HS-27A (cell line): ENCODE measurements at places on chromosomes 1 and 21.

- DNase-seq: no peak
Measured at GRCh38 chr1:10267921-10268320, 57.6 kb downstream of the KIF1B start.

DNA sequence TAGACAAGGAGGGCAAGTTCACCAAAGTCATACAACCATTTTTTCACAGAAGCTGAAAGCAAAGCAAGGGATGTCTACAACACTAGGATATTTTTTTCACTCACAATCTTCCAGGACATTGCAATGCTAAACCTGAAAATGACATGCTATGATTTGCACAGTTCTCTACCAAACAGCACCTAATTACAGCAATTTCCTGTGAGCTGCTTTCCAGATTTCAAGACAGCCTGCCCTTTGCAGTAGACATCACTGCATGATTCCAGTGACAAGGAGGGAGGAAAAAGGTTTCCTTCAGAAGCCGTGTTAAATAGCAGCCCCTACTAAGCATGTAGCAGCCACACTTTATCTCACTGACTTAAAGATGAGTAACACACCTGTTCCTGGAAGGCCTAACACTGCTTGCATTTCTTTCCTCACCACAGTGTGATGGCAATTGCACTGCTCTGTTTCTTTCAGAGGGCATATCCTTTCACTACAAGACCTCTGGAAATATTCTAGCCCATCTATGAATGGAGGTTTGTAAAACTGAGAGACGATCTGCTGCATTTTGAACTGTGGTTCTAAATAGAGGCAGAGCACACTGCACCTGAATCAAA lies 97.1 kb downstream of the DUSP10 start:
- DNase-seq: no peak

GRCh38 chr1:183806125-183806524 lies 1.2 kb downstream of the RGL1 start:
- no peak for DNase-seq

DNA sequence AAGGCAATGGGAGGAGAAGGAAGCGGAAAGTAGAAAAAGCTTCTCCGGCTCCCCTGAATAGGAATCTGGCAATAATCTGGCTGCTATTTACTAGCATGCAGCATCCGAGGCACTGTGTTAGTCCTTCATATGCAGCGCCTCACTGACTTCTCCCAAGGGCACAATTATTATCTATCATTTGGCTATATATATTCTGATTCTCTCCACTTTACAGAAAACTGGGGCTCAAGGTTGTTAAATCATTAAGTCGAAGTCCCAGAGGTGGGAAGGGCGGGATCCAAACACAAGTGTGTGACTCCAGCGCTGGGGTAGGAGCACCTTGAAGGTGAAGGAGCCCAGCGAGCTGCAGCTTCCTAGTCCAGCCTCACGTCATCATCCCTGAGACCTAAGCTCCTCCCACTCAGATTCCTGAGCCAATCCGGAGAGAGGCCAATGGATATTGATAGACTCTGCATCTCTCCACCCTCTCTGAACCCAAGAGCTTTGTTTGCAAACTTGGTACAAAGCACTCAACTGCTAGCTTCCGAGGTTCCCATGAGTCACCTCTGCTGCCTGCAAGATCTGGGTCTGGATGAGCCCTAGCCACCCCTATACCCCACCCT lies 16.6 kb upstream of the EYA3 start:
- no peak for DNase-seq

DNA sequence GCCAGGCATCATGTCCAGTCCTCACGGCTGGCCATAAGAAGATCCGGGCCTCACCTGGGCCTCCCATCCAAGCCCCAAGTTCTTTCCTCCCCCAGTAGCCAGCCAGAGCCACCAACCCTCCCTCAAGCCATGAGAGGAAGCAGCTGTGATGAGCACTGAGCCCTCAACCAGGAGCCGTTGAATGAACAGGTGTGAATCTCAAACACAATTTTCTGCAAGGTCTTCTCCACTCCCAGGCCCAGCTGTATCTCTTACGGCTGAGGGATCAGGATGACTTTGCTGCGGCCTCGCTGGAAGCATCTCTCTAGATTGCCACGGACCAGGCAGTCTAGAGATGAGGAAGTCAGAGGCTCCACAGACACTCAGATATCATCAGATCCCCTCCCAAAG lies 9.8 kb upstream of the CLDN14 start:
- no peak for DNase-seq

DNA sequence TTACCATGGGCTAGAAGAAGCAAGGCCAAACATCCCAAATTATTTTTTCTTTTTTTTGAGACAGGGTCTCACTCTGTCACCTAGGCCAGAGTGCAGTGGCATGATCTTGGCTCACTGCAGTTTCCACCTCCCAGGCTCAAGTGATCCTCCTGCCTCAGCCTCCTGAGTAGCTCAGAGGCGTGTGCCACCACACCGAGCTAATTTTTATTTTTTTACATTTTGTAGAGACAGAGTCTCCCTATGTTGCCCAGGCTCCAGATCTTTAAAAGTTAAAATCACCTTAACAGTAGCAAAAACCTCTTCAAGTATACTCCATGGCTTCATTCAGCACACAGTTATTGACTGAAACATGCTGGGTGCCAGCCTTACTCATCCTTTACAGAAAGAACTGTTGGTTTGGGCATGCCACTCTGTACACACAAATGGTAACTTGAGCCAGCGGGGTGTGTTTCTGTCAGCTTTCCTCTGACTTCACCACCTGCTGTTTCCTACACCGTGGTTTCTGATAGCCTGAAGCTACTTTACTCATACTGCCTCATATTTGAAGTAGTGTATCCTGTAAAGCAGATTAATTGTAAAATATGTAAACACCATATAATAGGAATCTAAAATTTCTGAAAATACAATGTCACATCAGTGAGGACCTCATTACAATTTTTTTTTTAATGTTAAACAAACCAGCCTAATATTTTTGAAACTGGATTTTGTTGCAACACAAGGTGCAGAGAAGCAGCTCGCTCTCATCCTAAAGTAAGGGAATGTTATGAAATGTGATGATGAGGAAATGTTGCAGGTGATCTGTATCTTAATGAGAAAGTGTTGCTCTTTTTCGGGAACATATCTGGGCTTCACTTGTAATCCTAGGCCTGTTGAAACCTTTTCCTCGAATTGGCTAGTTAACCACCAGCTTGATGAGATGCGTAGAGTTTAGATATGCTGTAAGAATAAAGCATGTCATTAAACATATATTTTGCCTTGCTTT lies 113.9 kb downstream of the ATP5PO start:
- no peak for DNase-seq

DNA sequence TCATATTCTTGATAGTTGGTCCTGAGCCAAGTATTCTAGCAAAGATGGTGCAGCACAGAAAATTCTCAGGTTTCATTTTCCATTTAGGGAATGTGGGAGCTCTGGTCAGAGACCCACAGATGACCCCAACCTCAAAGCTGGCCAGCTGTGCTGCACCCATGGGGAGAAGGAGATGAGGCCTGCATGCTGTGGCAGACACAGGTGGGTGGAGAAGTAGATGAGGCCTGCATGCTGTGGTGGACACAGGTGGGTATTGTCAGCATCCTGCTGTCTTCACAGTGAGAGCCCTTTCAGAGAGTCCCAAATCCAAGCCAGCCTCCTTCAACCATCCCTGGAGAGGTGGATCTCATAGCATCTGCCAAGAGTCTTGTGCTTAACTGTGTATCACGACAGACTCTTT lies 77.7 kb downstream of the DSCAM start:
- no peak for DNase-seq

DNA sequence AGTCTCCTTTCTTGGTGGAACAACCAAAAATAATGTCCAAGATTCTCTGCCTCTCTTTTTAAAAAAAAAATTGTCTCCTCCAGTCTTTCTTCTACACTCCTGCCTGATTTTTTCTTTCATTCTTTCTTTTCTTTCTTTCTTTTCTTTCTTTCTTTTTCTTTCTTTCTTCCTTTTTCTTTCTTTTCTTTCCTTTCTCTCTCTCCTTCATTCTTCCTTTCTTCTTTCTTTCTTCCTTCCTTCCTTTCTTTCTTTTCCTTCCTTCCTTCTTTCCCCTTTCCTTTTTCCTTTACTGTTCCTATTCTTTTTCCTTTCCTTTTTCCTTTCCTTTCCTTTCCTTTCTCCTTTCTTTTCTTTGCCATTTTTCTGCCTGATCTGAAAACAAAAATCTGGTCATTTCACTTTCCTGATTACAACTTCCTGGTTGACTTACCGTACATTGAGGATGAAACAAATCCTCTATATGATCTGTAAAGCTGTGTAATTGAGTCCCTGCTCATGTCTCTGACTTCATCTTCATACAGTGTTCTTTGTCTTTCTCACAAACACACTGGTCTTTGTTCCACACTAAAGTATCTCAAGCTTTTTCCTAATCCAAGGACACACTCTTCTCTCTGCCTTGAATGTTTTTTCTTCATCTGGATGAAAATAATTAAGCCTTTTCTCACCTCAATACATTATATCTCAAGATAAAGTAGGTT lies 6.1 kb upstream of the KRTAP23-1 start:
- no peak for DNase-seq

- DNase-seq: no peak
Measured at GRCh38 chr1:54262244-54262643, 62.3 kb downstream of the MRPL37 start.

DNA sequence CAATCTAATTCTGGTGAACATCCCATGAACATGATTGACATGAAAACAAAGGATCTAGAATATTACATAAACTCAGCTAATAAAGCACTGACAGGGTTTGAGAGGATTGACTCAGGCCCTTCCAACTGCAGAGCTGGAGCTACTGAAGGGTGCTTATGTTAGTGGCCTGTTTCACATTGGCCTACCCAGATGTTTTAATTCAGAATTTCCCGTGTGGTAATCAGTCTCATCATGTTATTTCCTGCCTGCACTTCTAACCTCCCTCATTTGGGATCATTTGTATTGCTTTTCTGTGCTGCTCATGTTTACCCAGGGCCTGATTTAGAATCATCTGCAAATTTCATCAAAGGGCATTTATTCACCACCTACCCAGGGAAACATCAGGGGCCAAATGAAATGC lies 270.3 kb downstream of the PLPP3 start:
- no peak for DNase-seq

- DNase-seq: no peak
Measured at GRCh38 chr1:177145106-177146070, 19.1 kb downstream of the ASTN1 start.
